ENCODE measurements at places on chromosomes 2 and 18. TPM values are rescaled to one million over a fixed set of nuclear protein-coding genes. Genes with fewer than 3 reads are reported as not detected.

Gene TNFRSF11A
- 21.7 TPM for polyA plus RNA-seq

Gene ACMSD
- polyA plus RNA-seq, result 0.34 TPM

Gene ANO7
- polyA plus RNA-seq, result 31.7 TPM

Gene ABCG5
- 35.8 TPM for polyA plus RNA-seq

Gene DSC3
- polyA plus RNA-seq, result 3.4 TPM

Gene SERPINB13
- polyA plus RNA-seq, result not detected

Gene ZNF396
- 2.8 TPM for polyA plus RNA-seq
